MG63 (cell line): ENCODE measurements at places on chromosomes 2 and 18. TPM values are rescaled to one million over a fixed set of nuclear protein-coding genes. Genes with fewer than 3 reads are reported as not detected.
A peak's percentile ranks its signal among the peaks of the same experiment; 100 is the strongest.

DNA sequence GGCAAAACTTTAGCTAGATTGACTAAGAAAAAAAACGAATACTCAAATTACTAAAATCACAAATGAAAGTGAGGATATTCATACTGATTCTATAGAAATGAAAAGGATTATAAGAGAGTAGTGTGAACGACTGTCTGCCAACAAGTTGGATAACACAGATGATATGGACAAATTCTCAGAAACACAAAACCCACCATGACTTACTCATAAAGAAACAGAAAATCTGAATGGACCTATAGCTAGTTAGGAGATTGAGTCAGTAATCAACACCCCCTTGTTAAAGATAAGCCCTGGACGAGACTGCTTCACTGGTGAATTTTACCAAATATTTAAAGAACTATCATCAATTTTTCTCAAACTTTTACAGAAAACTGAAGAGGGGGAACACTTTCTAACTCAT, 108.8 kb upstream of the TMEM200C start:
- DNase-seq: no peak

DNA sequence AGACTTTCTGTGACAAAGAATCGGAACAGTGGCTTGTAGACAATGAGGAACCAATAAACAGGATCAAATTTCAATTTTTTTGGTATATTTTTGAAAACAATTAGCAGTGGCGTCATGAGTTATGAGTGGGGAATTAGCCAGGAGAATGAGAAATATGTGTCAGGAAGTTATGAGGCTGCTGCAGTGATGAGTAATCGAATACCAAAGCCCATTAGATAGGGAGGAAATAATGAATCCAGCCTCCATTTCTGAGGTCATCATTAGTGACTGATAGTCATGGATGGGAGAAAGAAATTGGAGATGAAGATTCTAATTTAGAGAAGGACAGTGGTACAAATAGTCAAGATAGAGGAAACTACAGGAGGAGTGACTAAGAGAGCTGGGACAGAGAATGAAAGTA, 673.1 kb upstream of the VRK2 start:
- DNase-seq: peak; percentile 4

DNA sequence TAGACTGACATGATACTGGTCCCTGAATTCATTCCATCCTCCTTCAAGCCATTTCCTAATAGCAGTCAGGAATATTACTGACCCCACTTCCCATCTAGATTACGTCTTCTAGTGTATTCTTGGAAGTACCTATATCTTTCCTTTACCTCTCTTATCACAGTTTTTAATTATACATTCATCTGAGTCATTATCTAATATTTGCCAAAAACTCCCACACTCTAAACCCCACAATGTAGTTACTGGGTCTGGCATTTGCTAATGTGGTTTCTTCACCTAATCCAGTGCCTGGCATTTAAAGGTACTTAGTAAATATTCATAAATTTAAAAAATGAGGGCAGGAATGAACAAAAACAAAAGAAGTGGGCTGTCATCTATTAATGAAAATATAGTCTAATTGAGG, 441.8 kb upstream of the SETBP1 start:
- no peak for DNase-seq

DNA sequence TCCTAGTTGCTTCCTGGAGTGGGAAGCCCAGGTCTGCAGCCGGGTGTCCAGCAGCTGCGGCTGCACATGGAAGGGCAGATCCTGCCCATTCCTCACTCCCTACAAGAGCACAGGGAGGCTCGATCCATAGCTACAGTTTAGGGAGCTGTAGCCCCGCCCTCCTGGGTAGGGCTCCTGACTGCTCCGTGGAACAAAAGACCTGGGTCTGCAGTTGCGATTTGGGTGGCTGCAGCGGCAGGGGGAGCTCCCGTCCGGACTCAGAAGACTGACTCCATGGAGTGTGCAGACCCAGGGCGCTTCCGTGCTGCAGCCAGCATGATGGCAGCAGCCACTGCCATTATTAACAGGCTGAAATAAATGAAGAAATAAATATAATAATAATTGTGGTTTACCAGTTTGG, 157.3 kb downstream of the CTNNA2 start:
- peak; percentile 43 for DNase-seq

DNA sequence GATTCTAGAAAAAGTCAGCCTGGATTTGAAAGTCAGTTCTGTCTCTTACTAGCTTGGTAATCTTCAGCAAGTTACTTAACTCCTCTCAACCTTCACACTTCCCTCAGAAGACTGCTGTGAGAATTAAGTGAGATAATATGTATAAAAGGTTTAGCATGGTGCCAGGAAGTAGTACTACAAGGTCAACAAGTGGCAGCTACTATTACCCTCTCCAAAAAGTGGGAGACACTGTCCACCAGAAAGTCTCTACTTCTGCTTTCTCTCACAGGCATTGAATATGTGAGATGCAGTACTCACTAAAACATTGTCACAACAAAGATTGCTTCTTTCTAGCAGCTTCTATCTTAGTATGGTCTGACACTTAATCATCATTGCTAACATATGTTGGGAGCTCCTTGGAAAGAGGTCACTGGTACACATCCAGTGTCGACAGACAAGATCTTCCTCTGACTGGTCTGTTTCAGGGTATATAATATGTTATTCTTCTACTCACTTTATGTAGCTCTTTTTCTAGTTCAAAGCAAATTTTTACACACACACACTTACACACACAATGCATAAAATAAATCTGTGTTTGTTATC, 47.9 kb downstream of the DOCK10 start:
- no peak for DNase-seq

GRCh38 chr2:102155703-102156515, 13.4 kb downstream of the IL1R1 start:
- no peak for DNase-seq

DNA sequence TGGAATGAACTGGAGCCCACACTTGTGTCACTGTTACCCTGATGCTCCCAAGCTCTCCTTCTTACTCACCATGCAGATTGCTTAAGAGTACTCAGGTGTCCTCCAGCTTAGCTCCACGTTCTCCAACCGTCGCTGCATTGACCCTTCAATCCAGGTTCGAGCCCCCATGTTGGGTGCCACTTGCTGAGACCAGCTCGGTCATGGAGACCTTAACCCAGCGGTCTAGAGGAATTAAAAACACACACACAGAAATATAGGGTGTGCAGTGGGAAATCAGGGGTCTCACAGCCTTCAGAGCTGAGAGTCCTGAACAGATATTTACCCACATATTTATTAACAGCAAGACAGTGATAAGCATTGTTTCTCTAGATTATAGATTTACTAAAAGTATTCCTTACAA, 229.1 kb upstream of the APCDD1 start:
- no peak for DNase-seq

DNA sequence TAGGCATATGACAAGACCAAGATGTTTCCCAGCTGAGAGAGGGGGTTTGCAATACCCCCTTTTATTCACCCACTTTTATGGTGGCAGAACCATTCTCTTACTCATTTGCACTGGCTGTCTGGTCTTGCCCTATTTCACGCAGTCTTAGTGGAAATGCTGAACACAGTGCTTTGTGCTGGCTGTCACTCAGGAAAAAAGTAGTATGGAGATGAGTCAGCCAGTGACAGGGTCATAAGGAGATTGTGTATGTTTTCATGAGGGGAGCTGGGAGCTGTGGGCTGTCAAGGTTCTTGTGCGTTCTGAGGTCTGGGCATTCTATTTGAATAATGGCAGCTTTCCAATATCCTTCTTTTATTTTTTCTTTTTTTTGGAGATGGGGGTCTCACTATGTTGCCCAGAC, 10.9 kb upstream of the CNRIP1 start:
- DNase-seq: no peak

- no peak for DNase-seq
Observed at GRCh38 chr2:216057688-216058193, 23.9 kb downstream of the PECR start.

- no peak for DNase-seq
Observed at GRCh38 chr2:32136097-32136496, 29.6 kb upstream of the SLC30A6 start.

DNA sequence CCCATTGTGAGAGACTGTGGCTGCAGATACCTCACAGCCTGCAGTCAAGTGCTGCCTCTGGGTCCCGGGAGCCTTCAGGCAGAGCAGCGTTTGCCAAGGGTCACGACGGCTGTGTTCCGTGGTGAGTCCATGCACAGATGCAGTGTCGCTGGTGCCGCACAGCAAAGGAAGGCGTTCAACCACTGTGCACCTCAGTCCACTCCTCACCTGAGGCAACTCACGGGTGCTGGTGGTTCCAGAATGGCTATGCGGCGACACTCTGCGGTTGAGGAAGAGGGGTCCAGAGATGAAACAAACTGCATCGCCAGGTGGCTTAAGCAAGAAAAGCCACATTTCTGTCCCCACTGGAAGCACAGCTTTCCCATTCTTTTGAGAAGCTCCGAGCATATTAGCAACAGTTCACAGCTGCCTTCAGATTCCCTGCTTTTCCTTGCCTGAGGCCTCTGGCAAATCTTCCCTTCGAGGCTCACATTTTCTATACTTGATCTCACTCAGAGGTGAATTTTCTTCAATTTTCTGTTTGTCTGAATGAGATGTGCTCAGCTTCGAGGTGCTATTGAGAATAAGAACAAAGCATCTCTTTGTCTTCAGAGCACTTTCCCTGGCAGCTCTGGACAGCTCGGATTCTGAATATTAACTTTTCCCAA, 208.8 kb upstream of the TWIST2 start:
- no peak for DNase-seq

- no peak for DNase-seq
Observed at GRCh38 chr2:74199871-74200305, 1.5 kb downstream of the MTHFD2 start.

DNA sequence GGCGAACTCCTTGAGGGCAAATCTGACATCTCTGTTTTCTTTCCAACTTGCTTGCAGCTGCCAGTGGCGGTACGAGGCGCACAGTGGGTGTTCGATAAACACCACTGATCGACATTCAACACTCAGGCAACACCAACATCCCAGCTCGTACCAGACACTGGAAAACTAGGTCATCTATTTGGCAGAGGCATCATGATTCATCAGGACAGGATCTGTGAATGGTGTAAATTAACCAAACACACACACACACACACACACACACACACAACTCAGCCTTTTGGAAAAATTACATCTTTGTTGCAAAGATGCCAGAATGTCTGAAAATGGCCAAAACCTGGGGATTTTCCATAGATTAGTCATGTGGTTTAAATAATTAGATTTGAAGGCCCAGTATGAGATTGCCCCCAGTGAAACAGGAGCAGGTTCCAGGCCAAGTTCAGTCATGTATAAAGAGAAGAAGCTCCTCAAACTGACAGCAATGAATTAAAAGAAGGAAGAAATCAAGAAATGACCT, 150.5 kb upstream of the NCKAP5 start:
- peak; percentile 88 for DNase-seq

- DNase-seq: peak; percentile 54
Observed at GRCh38 chr2:29920631-29921559, 491 bp downstream of the ALK start.

GRCh38 chr2:38750011-38750890, 910 bp downstream of the SRSF7 start:
- DNase-seq: peak; percentile 49

DNA sequence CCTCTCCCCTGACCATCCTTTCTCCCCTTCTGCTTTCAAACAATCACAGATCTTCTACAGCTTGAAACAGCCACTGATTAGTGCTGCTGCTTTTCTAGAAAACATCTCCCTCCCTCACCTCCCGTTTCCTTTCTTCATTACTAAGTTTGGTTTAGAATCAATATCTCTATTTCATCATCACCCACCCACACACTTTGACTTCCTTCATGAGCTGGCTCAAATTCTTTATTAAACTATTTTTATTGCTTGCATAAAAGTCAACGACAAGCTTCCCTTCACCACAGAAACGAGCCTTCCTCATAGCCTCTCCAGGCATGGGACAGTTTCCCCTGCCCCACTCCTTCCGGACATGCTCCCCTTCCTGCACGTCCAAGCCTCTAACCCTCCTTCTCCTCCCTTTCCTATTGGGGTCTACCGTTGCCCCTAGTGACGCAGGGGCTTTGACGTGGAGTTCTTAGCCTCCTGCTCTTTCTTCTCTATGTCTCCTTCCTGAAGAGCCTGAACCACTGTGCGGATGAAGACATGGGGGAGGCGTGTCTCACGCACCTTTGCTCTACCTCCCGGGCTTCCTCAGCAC, 172.0 kb downstream of the AFF3 start:
- DNase-seq: no peak

Gene POTEI
- 0.10 and 0.13 TPM in 2 replicates for total RNA-seq

Gene SIX2
- total RNA-seq: 5.2 and 14.0 TPM in 2 replicates

Gene IL1R2
- not detected in 2 replicates for total RNA-seq

Gene CDCA7
- total RNA-seq: 13.2 and 18.6 TPM in 2 replicates

Gene ABCB11
- total RNA-seq: not detected in 2 replicates

Gene NOSTRIN
- total RNA-seq: 0.23 and 0.35 TPM in 2 replicates

Gene NUP35
- total RNA-seq: 25.7 and 31.1 TPM in 2 replicates

Gene GAD1
- 3.2 TPM in 1 of 2 replicates, not detected in the other for total RNA-seq

Gene WDR43
- 114 and 141 TPM in 2 replicates for total RNA-seq
